ENCODE measurements at places on chromosomes 7 and 10.

- no peak for DNase-seq
Measured at GRCh38 chr7:128880791-128881457, 18.3 kb downstream of the ATP6V1F start.

DNA sequence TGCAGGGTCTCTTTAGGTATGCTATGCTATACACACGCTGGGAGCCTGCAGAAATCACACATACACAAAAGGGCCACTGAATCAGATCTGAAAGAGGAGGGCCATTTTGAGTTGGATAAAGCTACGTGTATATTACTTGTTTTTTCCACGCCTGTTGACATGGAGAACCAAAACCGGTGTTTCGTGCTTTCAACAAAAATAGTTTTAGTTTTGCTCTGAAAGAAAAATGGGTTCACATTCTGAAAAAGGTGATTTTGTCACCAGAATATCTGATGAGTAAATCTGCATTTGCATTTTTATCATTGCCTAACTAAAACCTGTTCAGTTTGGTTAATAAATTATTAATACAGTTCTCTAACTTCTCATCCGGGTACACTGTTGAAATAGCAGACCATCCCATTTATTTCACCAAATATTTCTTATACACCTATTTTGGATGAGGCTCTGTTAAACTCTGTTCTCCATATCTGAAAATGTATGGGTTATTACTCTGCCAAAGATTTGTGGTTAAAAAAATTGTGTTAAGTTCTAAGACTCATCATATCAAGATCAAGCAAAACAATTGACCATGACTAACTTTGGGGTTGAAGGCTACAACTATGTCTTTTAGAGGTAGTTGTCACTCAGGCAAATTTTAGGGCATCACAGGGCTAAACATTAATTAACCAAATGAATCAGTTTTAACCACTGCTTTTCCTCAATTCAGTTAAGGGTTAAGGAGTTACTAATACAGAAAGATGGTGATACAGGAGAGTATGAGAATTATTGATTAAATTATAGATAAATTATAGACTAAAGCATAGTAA is 101.2 kb upstream of the RPA3 start:
- DNase-seq = no peak

DNA sequence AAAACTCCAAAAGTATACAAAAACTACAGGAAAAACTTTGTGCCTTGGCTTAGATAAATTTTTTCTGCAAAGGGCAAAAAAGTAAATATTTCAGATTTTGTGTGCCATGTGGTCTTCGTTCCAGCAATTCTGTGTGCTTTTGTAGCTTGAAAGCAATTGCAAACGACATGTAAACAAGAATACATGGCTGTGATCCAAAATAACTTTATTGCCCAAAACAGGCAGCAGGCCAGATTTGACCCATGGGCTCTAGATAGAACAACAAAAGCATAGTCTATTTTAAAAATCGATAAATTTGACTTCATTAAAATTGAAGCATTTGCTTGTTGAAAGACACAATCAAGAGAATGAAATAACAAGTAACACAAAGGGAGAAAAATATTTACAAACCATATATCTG is 336.6 kb downstream of the HPSE2 start:
- DNase-seq = no peak

DNA sequence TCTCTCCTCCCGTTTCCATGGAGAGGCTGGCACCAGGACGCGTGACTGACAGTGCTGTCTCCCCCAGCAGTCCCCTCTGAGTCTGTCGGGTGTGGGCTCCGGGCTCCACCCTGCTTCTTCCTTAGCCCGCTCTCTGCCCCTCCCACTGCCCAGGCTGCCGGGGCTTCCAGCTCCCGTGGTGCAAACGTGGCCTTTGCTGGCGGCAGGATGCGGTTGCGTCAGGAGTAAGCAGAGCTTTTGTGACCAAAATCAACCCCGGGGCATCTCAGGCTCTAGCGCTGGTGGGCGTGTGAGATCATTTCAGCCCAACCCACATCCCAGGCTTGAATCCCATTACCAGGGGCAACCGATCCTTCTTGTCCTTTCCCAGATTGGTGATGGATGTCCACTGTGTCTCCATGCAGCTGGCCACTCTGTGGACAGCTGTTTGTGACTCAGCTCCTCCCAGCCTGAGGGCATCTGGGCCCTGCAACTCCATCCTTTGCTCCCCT is 28.2 kb downstream of the PTPRE start:
- no peak for DNase-seq
